Peyer's patch (tissue), 4 donors: ENCODE measurements at places on chromosomes 5 and 9.

DNA sequence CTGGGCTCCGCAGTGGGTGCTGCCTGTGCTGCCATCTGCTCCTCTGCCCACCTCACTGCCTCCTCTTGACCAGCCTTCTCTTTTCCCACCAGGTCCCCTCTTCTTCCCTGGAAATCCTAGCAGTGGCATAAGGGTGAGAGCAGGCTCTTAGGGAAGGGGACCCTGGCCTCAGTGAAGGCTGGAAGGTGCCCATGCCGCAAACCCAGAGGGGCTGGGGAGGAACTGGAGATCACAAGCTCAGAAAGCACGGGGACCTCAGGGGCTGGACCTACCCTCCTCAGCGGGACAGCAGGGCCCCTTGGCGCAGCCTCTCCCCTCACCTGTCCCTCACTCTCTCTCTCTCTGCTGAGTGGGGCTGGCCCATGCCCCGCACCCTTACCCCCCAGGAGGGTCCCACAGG is 144.4 kb upstream of the IRX2 start:
- no peak for DNase-seq

DNA sequence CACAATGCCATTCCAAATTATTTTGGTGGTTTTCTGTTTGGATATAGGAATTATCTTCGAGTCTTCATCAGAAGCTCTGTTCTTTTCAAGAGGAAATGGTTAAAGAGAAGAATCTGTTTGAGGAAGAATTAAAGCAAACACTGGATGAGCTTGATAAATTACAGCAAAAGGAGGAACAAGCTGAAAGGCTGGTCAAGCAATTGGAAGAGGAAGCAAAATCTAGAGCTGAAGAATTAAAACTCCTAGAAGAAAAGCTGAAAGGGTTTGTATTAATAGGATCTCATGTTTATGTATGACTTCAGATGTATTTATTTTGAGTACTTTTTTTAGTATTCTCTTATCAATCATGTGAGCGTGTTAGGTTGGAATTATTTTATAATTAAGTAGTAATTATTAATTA is 15.0 kb downstream of the HMMR start:
- no peak for DNase-seq

GRCh38 chr5:67992923-67993322 is 222.6 kb upstream of the PIK3R1 start:
- DNase-seq = no peak

DNA sequence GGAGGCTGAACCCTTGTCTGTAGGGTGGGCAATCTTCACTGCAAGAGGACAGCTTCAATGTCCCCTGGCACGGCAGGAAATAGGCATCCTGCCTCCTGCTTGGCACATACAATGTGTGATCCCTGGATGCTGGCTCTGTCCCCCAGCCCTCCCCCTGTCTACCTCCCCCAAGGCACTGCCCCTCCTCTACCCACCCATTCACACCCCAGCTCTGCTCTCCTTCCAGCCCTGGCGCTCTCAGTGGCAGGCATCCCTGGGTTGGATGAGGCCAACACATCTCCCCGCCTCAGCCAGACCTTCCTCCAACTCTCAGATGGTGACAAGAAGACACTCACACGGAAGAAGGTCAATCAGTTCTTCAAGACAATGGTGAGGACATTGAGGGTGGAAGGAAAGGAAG is 24.1 kb upstream of the FOXI1 start:
- no peak for DNase-seq

- no peak for DNase-seq
Observed at GRCh38 chr9:35673132-35674024, at the start of gene CA9. CA9 (plus strand) TSS chr9:35673928; CDS start chr9:35673960, 32 bp downstream.

- DNase-seq = no peak
Observed at GRCh38 chr5:122301016-122301415, 11.0 kb upstream of the SNCAIP start.

GRCh38 chr5:95280401-95281095 is 4.3 kb downstream of the MCTP1 start:
- no peak for DNase-seq

GRCh38 chr5:59873113-59873512 is 20.4 kb downstream of the PDE4D start:
- DNase-seq = no peak
